ENCODE measurements at places on chromosomes 11 and 22. TPM values are rescaled to one million over a fixed set of nuclear protein-coding genes. Genes with fewer than 3 reads are reported as not detected.

The PATE2 gene
- total RNA-seq, result not detected

The NOX4 gene
- 3.1 TPM for total RNA-seq

The FXYD2 gene
- 0.89 TPM for total RNA-seq

The C11orf91 gene
- not detected for total RNA-seq

The C11orf16 gene
- not detected for total RNA-seq

- H3K4me3 ChIP-seq, result no peak overlapping the region
- DNase-seq, result no peak
- H3K27ac ChIP-seq, result no peak overlapping the region
- peaks cover 85% of the 10 kb centered on the region for H3K4me1 ChIP-seq
- peaks cover 6% of the 10 kb centered on the region for H3K36me3 ChIP-seq
Observed at GRCh38 chr11:114151631-114152030, 92.1 kb downstream of the ZBTB16 start.

GRCh38 chr11:117179048-117179999 is 781 bp downstream of the SIDT2 start:
- peak overlapping the region; percentile 97 for H3K27ac ChIP-seq
- H3K4me3 ChIP-seq, result peak overlapping the region; percentile 82
- peak; percentile 53 for DNase-seq
- H3K36me3 ChIP-seq, result no peaks in the 10 kb centered on the region

- no peaks in the 10 kb centered on the region for H3K36me3 ChIP-seq
- H3K27me3 ChIP-seq, result peaks cover 5% of the 10 kb centered on the region
- DNase-seq, result no peak
- H3K27ac ChIP-seq, result no peak overlapping the region
- H3K4me1 ChIP-seq, result no peaks in the 10 kb centered on the region
Observed at GRCh38 chr11:121240650-121241303, 51.8 kb upstream of the SC5D start.

DNA sequence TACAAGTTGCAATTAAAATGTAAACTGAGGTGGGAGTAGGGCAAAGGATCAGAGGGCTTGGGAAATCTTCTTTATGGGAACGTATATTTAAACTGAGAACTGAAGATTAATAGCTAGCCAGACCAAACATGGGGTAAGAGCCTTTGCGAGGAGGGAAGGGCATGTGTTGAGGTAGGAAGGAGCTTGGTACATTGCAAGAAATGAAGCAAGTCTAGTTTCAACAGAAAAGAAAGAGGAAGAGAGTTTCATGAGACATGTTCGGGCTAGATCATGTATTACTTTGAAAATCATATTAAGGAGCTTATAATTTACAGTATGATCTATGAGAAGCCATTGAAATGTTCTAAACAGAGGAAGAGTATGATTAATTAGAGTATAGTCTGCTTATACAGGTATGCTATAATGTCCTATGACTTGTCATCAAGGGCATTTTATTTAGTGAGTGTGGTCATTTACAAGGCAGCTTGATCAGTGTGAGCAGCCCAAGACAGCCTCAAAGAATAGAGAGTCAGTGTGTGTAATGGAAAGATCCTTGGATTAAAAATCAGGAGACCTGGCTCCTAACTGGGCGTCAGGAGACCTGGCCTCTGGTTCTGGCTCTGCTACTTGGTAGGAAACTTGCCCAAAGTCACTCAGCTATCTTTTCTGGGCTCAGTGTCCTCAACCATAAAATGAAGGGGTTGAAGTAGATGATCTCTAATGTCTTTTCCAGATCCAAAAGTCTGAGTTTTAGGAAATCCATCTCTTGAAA is 10.9 kb downstream of the GAS2 start:
- no peaks in the 10 kb centered on the region for H3K36me3 ChIP-seq
- DNase-seq, result no peak
- H3K27ac ChIP-seq, result peak overlapping the region; percentile 45
- no peaks in the 10 kb centered on the region for H3K4me1 ChIP-seq
- no peak overlapping the region for H3K4me3 ChIP-seq

GRCh38 chr11:76801736-76802135 is 18.6 kb downstream of the TSKU start:
- H3K36me3 ChIP-seq, result peaks cover under 1% of the 10 kb centered on the region
- no peak for DNase-seq
- no peaks in the 10 kb centered on the region for H3K27me3 ChIP-seq

GRCh38 chr22:25475257-25476022 is 89.0 kb upstream of the GRK3 start:
- peaks cover 6% of the 10 kb centered on the region for H3K4me1 ChIP-seq
- no peak overlapping the region for H3K4me3 ChIP-seq
- H3K27ac ChIP-seq, result no peak overlapping the region
- DNase-seq, result peak; percentile 53
- no peaks in the 10 kb centered on the region for H3K27me3 ChIP-seq

DNA sequence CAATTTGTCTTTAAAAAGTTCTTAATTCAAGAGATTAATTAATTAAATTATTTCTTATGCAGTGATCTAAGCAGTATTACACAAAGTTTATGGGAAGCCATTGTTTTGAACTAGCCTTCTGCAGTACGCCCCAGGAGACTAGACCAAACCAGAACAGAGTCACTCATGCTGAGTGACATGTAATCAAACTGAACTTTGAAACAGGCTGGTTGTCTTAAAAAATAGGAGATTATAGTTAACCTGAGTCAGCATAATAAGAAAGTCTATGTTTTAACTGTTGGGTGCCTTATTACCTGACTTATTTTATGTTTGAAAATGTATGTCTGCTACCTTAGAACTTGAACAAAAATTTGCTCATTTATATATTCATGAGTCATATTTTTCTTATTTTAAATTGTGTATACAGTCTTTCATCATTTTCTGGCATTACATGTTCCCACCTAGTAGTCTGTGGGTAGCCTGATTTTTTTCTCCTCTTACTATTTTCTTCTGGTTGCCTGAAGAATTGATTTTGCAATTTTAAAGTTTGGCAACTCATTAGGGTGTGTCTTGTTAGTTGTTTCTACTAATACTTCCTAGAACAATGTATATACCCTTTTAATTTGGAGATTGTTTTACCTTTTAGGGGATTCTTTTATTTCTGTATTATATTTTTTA is 161.4 kb downstream of the AASDHPPT start:
- H3K4me1 ChIP-seq, result no peaks in the 10 kb centered on the region
- no peak overlapping the region for H3K4me3 ChIP-seq
- DNase-seq, result no peak
- no peaks in the 10 kb centered on the region for H3K36me3 ChIP-seq
- no peaks in the 10 kb centered on the region for H3K27me3 ChIP-seq

GRCh38 chr11:13169709-13170108 is 107.9 kb upstream of the BMAL1 start:
- H3K27me3 ChIP-seq, result peaks cover 4% of the 10 kb centered on the region
- no peaks in the 10 kb centered on the region for H3K4me1 ChIP-seq
- no peak for DNase-seq
- no peak overlapping the region for H3K4me3 ChIP-seq
- no peak overlapping the region for H3K27ac ChIP-seq
- H3K36me3 ChIP-seq, result no peaks in the 10 kb centered on the region

DNA sequence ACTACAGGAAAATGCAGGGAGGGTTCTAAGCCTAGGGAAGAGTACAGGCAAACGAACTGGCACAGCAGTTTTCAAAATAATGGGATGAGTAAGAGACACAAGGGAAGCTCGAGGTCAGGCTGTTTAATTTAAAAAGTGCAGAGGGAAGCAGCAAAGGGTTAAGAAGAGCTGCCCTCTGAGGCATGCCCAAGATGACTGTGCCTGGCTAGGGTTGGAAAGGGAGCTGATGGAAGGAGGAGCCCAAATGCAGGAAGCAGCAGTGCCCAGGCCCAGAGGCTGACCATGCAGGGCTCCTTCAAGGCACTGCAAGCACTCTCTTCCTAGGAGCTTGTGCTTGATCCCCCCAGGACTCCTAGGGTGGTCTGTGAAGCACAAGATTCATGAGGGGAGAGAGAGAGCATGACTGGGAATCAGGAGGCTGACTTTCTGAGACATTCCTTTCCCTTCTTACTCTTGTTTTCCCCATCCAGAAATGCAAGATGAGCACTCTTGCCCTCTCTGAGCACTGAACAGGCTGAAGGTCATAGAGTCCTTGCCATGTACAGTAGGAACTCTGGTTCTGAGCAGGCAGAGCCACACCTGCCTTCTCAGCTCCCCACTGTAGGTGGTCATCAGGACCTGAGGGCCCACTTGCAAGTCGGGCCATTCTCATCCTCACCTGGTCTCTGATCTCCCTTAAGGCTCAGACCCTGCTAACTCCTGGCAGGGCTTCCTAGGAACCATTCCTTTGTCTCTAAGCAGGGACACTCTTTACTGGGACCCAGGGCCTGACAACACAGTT is 46.7 kb upstream of the DRD2 start:
- no peak overlapping the region for H3K4me3 ChIP-seq
- H3K4me1 ChIP-seq, result no peaks in the 10 kb centered on the region
- no peak for DNase-seq
- no peaks in the 10 kb centered on the region for H3K36me3 ChIP-seq
- no peaks in the 10 kb centered on the region for H3K27me3 ChIP-seq

- no peaks in the 10 kb centered on the region for H3K36me3 ChIP-seq
- no peak overlapping the region for H3K27ac ChIP-seq
- H3K27me3 ChIP-seq, result no peaks in the 10 kb centered on the region
- no peaks in the 10 kb centered on the region for H3K4me1 ChIP-seq
- no peak for DNase-seq
Observed at GRCh38 chr11:16184588-16184987, 171.8 kb downstream of the SOX6 start.

GRCh38 chr11:133181066-133181465 is 351.2 kb downstream of the OPCML start:
- H3K36me3 ChIP-seq, result no peaks in the 10 kb centered on the region
- no peak for DNase-seq
- no peak overlapping the region for H3K27ac ChIP-seq
- no peak overlapping the region for H3K4me3 ChIP-seq
- peaks cover 8% of the 10 kb centered on the region for H3K27me3 ChIP-seq
- no peaks in the 10 kb centered on the region for H3K4me1 ChIP-seq

DNA sequence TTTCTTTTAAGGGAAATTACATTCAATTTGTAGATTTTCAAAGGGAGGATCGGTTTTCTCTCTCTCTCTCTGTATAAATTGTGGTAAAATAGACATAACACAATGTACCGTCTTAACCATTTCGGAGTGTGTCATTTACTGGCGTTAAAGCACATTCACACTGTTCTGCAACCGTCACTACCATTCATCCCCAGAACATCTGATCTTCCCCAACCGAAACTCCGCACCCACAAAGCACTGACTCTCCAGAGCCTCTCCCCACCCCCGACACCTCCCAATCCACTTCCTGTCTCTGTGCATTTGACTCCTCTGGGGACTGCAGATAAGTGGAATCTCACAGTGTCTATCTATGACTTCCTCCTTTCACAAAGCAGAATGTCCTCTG is 15.9 kb upstream of the GRAMD4 start:
- no peak overlapping the region for H3K4me3 ChIP-seq
- no peaks in the 10 kb centered on the region for H3K36me3 ChIP-seq
- H3K27me3 ChIP-seq, result no peaks in the 10 kb centered on the region

DNA sequence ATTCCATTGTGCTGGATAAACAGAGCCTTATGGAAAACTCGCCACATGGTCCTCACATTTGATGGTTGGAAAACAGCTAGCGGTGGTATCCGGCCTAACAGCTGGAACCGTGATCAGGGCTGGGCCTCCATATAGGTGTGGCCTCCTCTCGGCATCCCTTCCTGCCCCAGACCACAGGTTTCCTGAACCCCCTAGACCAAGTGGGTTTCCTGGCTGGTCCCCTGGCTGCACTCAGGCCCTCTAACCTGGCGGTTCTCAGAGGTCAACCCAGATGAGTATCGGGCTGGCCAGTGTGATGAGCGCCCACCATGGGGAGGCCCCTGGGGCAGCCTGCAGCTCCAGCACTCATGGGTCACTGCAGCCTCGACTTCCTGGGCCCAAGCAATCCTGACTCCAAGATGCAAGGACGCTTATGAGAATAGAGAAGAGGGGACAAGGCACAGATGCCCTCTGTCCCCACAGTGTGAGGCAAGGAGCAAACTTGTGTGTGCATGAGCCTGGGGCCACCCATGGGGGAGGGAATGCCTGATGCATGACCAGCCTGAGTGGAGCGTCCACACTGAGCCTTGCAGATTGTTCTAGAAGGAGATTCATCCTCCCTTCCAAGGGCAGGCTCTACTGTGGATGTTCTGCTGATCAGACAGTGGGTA is 53.4 kb upstream of the WNT7B start:
- peak overlapping the region; percentile 21 for H3K27ac ChIP-seq

DNA sequence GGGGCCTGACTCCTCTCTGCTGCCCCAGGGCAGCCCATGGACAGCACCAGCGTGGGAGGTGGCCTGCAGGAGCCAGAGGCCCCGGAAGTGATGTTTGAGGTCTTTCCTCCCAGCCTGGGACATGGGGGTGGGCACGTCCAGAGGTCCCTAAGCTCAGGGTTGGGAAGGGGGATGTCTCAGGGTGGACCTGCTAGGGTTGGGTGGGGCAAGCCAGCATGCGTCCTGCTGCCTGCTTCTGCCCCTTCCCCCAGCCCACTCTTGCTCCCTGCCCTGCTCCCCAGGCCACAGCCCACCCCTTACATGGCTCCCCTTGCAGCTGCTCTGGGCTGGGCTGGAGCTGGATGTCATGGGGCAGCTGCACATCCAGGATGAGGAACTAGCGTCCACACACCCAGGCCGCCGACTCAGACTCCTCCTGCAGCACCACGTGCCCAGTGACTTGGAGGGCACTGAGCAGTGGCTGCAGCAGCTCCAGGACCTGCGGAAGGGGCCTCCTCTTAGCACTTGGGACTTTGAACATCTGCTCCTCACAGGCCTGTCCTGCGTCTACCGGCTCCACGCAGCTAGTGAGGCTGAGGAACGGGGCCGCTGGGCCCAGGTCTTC is 1.3 kb downstream of the FAM180B start:
- DNase-seq, result peak; percentile 48
- no peak overlapping the region for H3K4me3 ChIP-seq
- no peaks in the 10 kb centered on the region for H3K27me3 ChIP-seq
- peaks cover 26% of the 10 kb centered on the region for H3K36me3 ChIP-seq
- no peak overlapping the region for H3K27ac ChIP-seq

GRCh38 chr11:111230122-111230465 is 15.4 kb upstream of the POU2AF2 start:
- DNase-seq, result no peak
- no peak overlapping the region for H3K27ac ChIP-seq
- no peaks in the 10 kb centered on the region for H3K36me3 ChIP-seq
- H3K4me3 ChIP-seq, result no peak overlapping the region
- H3K27me3 ChIP-seq, result no peaks in the 10 kb centered on the region

GRCh38 chr11:36248436-36248835 is 40.8 kb downstream of the COMMD9 start:
- no peak for DNase-seq
- H3K4me3 ChIP-seq, result no peak overlapping the region
- no peaks in the 10 kb centered on the region for H3K36me3 ChIP-seq
- H3K27ac ChIP-seq, result no peak overlapping the region

- no peaks in the 10 kb centered on the region for H3K27me3 ChIP-seq
- peaks cover 48% of the 10 kb centered on the region for H3K4me1 ChIP-seq
- DNase-seq, result peak; percentile 63
- H3K36me3 ChIP-seq, result no peaks in the 10 kb centered on the region
Observed at GRCh38 chr11:72642043-72642883, 32.0 kb downstream of the PDE2A start.

DNA sequence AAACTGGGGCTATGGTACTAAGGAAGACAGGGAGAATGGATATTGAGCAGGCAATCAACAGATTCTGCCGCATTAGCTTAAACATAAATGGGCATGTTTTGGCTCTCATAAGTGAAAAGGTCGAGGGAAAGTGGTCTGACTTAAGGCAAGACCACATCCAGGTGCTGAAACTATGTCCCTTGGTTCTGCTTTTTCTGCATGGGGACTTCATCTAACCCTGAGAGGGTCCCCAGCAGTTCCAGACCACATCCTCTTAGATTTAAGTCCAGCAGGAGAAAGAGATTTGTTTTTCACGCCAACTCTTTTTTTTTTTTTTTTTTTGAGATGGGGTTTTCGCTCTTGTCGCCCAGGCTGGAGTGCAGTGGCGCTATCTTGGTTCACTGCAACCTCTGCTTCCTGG is 5.5 kb downstream of the RPS6KA4 start:
- H3K4me3 ChIP-seq, result no peak overlapping the region
- H3K27ac ChIP-seq, result no peak overlapping the region
- no peaks in the 10 kb centered on the region for H3K27me3 ChIP-seq
- H3K36me3 ChIP-seq, result peaks cover 89% of the 10 kb centered on the region
